Calu3 (cell line): ENCODE measurements at places on chromosomes 3 and 15.

GRCh38 chr15:77516786-77517185 lies 96.1 kb downstream of the HMG20A start:
- DNase-seq = no peak

- DNase-seq = no peak
Observed at GRCh38 chr3:126397610-126398422, 3.1 kb downstream of the CFAP100 start.

DNA sequence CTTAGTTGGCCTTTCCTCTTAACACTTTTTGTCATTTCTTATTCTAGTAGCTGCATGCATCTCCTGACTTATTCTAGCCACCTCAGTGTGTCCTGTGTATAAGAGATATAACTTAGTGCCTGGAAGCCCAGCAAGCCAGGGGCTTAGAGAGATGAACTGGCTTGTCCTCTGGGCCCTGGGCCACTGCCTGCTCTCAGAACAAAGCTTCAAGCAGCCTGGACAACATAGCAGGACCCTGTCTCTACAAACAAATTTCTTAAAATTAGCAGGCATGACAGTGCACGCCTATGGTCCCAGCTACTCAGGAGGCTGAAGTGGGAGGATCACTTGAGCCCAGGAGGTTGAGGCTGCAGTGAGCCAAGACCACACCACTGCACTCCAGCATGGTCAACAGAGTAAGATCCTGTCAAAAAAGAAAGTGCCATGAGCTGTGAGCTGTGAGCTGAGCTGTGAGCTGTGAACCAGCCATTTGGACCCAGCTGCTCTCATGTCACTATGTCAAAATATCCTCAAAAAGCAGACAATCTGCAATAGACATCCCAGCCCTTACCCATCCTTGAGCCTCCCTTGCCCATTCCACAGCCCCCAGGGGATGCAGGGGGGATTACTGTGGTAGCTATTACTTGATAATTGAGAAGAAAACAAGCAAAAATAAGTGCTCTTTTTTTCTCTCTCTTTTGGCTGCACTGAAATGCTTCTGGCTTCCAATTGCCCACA lies 174.5 kb downstream of the OPA1 start:
- DNase-seq = no peak

GRCh38 chr15:48759921-48760320 lies 50.9 kb downstream of the CEP152 start:
- DNase-seq = no peak

DNA sequence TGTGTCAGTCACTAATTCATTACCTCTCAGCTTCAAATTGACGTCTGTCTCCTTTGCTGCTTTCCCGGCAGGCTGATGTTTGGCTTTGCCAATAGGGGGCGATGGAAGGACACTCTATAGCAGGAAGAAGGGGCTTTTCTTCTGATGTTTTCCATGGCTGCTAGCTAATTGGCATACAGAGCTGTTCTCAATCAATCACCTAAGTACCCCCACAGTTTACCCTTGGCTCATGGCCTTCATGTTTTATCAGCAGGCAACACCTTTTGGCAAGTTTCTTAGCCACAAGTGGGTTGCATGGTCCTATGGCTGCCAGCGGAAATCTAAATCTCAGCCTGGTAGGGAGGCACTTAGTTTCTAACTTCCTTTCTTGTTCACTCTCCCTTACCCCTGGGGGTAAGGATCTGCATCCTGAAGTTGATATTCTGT lies 45.0 kb downstream of the ESYT3 start:
- DNase-seq = peak; percentile 79

DNA sequence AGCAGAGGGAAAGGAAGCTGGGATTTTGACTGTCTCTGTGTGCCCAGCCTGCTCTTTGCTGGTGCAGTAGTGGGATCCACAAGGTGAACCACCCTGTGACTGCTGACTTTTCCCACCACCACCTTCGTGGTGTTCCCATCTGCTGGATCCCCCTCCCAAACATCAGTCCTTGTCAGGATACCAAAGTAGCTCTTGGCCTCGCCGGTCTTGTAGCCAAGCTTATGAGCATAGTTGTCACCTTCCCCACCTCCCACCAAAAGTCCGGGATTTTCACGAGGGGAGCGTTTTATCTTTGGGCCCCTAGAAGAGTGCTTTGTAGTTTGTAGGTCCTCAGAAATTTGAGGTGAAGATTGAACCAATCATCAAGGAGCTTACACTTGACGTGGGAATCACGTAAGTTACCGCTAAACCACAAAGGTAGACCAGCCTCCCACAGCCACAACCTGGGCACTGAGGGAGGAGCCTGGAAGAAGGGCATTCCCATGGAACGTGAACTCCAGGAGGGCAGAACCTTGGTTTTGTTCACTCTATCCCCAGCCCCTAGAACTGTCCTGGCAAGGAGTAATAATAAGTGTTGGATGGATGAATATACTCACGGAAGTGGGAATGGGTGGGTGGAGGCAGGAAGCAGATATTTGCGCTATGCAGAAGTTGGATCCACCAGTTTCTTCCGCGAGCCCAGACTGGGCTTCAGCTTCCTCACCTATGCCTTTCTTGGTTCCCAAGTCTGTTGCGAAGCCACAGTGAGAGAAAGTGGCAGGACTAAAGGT lies 814 bp upstream of the TEX264 start:
- no peak for DNase-seq

DNA sequence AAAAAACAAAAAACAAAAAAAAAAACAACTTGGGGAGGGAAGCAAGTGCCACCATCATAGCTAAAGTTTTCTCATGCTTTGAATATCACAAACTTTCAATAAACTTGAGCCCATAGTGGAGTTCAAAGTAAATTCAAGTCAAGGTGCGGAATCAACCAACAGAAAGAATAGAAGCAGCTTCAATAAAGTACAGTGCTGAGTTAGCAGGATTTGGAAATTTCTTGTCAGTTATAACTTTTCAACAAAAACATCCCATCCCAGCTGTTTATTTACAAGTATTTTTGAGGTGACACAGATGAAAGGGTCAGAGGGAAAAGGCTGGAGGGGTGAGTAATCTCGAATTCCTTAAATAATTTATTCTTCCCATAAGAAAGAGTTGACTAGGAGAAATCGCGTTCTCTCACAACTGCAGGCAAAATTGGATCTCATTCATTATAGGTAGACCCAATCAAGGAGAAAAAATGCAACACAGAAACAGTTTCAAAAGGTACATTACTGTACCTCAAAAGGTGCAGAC lies 477.4 kb upstream of the RASGRP1 start:
- no peak for DNase-seq

- DNase-seq = no peak
Observed at GRCh38 chr3:177578488-177578887, 381.2 kb upstream of the TBL1XR1 start.

- no peak for DNase-seq
Observed at GRCh38 chr3:101068876-101069606, 75.8 kb upstream of the ABI3BP start.

- peak; percentile 79 for DNase-seq
Observed at GRCh38 chr3:14423197-14423743, 20.9 kb downstream of the SLC6A6 start.
